ENCODE measurements at places on chromosomes 2 and 18.

DNA sequence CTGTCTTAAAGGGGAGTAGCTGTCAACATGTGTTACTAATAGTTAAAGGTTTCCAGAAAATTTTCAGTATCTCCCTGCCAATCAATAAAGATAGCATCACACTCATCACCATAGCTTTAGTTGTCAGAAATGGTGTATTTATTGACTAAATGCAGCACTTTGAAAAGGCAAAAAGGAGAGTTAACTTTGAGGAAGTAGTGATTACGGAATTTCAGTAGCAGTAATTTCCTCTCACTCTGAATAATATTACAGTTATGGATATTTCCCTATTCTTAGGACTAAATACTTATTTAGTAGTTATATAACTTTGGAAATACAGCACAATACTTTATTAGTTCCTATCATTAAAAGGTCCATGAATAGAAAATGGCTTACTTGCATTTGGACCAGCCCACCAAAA, 250.5 kb downstream of the CAMKMT start:
- DNase-seq = no peak

DNA sequence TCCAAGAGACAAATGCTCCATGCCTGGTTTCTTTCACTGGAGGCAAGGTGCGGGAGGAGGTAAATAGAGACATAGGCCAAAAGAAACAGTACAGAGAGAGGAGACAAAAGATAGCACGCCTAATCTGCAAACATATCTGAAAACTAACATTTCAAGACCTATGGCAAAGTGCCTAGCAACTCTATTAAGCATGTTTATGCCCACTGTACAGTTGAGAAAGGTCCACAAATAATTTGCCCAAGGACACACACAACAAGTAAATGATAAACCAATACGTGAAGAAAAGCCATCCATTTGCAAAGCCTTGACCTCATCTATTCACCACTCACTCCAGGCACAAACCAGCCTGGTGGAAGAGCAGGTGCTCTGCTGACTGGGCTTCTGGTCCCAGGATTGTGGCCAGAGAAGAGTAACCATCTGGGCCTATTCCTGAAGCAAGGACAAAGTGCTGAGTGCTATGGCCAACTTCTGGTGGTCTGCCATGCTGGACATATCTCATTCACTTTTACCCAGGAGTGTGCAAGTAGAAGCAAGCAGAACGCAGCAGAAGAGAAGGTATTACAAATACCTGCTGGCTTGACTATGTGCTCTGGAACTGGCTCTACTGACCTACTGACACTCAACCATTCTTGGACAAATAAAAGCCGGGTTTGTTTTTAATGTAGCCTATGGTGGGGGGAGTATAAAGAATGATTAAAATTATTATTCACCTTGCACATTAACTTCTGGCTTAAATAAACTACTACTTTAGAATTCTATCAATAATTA, 25.3 kb downstream of the TMEM131 start:
- DNase-seq = no peak

- no peak for DNase-seq
Measured at GRCh38 chr2:215528555-215528954, 92.7 kb upstream of the FN1 start.

DNA sequence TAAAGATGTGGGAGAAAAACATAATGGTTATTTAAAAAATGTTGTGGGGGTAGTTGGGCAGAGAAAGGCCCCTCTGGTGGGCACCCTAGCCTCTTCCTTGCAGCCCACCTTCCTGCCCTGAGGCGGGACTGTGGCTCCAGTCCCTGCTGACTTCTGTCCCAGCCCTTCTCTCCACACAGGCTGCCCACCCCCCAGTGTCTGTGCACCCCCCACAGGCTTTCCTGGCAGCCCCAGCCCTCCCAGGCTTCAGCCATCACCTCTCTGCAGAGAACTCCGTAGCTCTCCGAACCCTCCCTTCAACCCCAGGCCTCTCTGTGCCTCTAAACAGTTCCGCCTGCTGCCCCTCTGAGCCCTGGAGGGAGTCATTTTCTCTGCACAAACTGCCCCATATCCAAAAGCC, 75.4 kb downstream of the DYSF start:
- no peak for DNase-seq

DNA sequence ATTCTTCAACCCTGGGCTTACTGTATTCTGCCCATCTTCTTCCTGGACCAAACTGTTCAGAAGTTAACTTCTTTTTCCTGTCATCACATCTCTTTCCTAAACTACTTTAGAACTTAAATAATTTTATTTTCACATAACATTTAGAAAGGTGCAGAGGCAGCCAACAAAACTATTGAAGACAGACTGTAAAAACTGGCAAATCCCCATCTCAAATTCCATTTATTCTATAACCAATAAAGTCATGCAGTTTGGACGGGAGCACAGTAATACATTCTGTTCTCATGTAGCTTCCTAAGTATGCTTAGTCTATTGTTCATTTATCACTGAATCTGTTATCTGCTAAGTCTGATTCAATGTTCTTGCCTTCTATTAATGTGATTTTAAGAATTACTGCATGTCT, 99.1 kb downstream of the SMAD2 start:
- no peak for DNase-seq

- no peak for DNase-seq
Measured at GRCh38 chr2:240392084-240392947, 43.1 kb upstream of the GPC1 start.

GRCh38 chr2:104504331-104505073, 349.4 kb upstream of the POU3F3 start:
- no peak for DNase-seq

- DNase-seq = no peak
Measured at GRCh38 chr2:39091543-39091942, 29.3 kb downstream of the SOS1 start.

GRCh38 chr2:31534636-31535035, 46.1 kb downstream of the SRD5A2 start:
- no peak for DNase-seq

DNA sequence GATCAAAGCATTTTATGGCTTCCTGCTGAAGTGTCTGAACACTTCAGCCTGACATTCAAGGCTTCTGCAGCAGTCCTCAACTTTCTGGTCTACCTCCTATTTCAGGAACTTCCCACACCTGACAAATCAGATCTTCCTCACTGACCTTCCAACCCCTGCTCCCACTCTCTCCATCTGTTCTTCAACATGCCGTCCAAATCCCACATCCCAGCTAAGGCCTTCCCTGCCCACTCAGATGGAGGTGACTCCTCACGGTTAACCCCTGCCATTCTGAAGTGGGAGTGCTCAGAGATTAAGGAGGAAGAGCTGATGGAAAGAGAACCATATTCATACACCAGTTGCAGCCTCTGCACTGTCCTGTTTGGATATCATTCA, 104.8 kb downstream of the POLR1A start:
- DNase-seq = no peak

DNA sequence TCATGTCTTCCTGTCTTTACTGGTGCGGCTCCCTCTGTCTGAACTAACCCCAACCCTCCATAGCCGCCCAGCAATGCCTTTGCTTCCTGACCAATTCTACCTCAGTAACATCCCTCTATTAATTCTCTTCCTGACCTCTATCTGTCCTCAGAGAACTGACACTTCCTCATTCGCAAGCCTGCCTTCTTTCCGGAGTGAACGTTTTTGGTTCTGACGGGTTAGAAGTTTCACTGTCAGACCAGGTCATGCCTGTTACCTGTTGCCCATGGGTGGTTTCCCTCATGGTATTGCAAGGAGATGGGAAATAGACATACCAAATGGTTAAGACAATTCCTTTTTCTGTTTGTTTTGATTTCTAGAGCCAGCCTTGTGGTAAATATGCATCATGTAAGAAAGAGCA, 453.4 kb upstream of the SLC14A2 start:
- DNase-seq = no peak

- no peak for DNase-seq
Measured at GRCh38 chr2:166545473-166545872, 51.4 kb upstream of the SCN7A start.

DNA sequence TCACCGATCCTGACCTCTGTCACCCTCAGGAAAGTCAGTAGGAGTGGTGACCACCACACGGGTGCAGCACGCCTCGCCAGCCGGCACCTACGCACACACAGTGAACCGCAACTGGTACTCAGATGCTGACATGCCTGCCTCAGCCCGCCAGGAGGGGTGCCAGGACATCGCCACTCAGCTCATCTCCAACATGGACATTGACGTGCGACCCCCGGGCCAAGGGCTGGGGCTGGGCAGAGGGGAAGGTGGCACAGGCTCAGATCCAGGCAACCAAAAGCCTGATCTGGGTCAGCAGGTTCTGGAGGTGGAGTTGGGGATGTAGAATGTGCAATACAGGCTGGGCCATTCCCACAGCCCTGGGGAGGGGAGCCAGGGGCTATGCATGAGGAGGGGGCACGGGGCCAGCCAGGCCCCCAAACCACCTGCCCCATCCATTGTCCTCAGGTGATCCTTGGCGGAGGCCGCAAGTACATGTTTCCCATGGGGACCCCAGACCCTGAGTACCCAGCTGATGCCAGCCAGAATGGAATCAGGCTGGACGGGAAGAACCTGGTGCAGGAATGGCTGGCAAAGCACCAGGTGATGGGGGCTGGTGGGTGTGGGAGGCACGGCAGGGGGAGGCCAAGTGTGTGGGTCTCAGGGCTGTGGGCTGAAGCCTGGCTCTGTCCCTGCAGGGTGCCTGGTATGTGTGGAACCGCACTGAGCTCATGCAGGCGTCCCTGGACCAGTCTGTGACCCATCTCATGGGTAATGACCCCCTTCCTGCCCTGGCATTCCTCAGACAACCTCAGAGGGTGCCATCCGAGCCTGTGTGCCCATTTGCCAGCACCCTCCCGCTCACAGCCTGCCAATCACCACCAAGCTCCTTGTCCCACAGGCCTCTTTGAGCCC, 1.4 kb downstream of the ALPI start:
- no peak for DNase-seq

- no peak for DNase-seq
Measured at GRCh38 chr18:23450022-23450421, 3.1 kb upstream of the RIOK3 start.

- DNase-seq = no peak
Measured at GRCh38 chr2:57701391-57701791, 345.2 kb upstream of the VRK2 start.

- DNase-seq = peak; percentile 90
Measured at GRCh38 chr2:113138428-113139322, 11.3 kb downstream of the IL1RN start.

DNA sequence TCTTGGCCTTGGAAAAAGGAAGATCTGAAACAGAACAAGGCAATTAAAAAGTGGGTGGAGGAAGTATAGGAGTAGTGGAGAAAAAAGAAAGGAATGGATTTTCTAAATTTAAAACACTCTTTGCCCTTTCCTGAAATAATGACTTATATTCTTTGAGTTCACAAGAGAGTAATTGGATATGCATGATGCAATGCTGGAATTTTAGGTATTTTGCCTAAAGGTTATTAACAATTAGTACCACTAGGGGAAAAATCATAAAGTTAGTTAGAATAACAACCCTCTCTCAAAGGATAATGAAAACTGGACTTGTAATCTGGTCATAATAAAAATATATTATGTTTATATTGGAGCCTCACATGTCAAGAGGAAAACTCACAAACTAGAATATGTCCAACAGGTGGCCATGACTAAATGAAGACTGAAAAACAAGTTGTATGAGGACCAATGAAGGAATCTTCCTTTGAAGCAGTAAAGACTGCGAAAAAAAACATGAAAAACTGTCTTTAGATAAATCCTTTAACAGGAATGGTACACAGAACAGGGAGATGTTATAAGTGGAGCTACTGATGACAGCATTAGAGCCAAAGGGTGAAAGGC, 281.8 kb downstream of the NCKAP5 start:
- no peak for DNase-seq

GRCh38 chr18:29588446-29589100, 1411.6 kb upstream of the CDH2 start:
- DNase-seq = no peak
